Kidney tubule cell (primary cell): ENCODE measurements at places on chromosomes 2 and 18.

- DNase-seq = no peak
These were observed 31.7 kb downstream of the UBE2F start for GRCh38 chr2:237998530-237998929.

DNA sequence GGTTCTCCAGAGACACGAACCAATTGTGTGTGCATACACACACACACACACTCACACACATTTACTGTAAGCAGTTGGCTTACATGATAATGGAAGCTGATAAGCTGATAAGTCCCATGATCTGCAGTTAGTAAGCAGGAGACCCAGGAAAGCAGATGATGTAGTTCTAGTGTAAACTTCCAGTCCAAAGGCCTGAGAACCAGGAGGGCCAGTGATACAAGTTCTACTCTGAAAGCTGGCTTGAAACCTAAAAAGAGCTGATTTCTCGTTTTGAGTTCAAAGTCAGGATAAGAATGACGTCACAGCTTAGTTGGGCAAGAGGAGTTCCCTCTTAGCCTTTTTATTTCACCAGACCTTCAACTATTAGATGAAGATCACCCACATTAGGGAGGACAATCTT is 558.8 kb upstream of the PIK3C3 start:
- DNase-seq = no peak

GRCh38 chr18:56235071-56235470 is 403.3 kb downstream of the TXNL1 start:
- DNase-seq = no peak

GRCh38 chr2:232228971-232229894 is 149.3 kb upstream of the ALPP start:
- peak; percentile 90 for DNase-seq

- peak; percentile 63 for DNase-seq
These were observed 35.4 kb downstream of the PREPL start for GRCh38 chr2:44325897-44326296.

DNA sequence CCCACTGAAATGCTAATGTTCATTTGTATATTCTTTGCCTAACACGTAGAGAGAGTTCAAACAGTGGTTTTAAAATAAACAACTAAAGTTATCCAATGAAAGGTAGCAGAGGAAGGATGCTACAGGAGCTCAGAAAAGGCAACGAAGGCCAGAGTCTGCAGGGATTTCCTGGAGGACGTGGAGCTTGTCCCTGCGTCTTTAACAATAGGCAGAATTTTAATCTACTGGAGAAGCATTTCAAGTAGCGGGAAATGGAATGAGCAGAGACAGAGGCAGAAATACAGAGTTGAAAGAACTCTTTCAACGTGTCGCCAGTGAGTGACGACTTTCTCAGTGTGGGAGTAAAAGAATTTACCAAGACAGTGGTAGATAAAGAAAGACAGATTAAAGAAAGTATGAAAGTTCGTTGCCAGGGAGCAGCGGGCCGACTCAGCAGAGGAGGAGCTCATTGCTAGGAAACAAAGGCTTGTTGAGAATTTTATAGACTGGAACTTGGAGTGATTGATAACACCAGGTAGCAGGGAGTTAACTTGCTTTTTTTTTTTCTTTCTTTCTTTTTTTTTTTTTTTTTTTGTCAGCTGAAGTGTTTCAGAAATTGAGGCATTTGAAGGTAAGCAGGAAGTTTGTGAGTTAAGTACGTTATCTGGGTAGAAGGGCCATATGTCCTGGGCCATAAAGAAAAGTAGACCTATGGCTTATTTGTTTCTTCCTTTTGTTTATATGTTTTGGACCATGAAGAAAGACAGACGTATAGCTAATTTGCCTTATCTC is 625 bp upstream of the NBAS start:
- DNase-seq = peak; percentile 58

DNA sequence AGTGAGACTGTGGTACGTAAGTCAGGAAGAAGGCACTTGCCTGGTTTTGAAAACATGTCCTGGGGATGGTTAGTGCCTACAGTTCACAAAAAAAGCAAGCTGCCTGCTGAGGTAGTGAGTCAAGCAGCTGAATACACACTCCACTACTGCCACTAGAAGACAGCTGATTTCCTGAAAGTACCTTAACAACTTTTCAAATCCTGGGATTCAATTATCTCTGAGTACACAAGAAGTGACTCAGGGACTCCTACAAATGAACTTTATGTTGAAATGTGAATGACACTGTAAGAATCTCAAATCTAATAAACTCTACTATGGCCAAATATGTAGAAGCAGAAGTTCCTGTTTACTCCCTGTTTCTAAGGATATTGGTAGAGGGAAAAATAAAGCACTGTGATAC is 58.0 kb upstream of the ARL5A start:
- peak; percentile 42 for DNase-seq

- no peak for DNase-seq
These were observed 679.0 kb upstream of the ACVR2A start for GRCh38 chr2:147165697-147166382.

DNA sequence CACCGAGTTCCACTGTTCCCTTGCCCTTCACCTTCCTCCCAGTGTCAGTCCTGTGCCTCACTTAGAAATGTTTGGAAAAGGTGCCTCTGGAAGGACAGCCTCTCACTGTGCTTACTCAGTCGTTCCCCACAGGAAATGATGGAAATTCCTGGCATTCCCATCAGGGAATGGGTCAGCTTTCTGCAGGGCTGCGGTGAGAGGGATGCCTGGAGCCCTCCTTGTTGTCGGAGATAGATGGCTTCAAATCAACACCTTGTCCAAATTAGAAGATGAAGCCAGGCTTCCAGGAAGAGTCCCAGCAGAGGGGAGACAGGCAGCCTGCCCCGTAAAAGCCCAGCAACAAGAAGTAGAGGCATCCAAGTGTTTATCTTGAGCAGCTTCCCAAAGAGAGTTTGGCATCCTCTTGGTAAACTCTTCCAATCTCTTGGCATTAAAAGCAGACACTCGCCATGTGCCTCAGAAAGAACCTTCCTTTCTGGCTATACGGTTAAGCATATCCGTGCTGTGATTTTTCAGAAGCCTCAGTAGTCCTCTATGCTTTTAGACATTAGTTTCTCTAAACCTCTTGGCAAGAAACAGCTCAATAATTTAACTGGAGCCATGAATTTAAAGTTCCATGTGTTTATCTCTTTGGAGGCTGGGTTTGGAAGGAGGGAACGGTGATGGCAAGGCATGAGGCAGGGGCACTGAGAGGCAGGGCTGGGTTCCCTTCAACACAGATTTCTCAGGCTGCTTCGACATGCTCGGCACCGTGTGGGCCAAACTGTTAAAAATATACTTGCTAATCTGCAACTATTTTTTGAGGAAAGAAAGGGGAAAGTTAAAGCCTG is 25.1 kb downstream of the COLEC12 start:
- peak; percentile 88 for DNase-seq

DNA sequence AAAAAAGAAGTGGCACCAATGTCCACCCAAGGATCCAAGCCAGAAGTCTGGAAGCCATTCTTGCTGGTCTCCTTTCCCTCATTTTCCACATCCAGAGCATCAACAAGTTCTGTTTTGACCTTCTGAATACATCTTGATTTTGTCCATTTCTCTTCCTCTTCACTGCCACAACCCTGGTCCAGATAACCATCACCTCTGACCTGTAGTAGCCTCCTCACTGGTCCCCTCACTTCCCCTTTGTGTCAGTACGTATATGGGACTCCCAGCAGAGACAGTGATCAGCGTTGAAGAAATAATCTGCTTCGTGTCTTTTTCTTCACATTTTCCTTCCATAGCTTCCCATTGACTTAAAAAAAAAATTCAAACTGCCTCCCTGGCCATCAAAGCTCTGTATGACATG is 109.3 kb upstream of the SP5 start:
- DNase-seq = no peak

- no peak for DNase-seq
These were observed 28.4 kb downstream of the FAM98A start for GRCh38 chr2:33570681-33571080.

DNA sequence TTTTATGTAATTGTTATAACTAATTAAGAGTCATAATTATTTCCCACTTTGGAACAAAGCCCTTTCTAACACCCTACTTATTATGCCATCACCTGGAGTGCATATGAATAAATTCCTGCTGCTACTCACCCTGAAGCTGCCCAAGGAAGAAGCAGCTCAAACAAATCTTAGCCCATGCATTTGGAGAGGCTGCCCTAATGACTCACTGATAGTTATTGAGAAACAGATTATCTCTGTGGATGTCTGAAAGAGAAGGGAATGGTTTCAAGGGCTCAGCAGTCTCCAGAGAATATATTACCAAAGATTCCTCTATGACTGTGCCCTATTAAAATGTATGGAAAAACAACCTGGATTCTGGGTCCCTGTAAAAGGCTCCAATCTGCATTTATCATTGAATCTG is 81.0 kb downstream of the GPR39 start:
- DNase-seq = peak; percentile 30

DNA sequence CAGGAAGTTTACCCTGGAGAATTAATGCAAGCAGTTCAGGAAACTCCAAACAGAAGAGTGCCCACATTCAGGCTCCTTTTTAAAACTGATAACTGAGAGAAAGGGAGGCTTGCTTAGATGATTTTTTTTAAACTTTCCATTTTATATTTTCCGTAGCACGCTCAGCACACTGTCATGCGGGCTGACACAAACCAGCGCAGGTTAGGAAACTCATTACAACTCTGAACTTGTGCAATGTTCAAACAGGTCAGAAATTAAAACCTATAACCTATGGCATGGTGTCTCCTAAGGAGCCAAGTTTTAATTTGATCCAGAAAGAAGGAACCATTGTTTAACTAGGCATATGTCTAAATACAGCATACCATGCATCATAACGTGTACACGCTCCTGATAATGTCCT is 117.7 kb upstream of the SMIM21 start:
- no peak for DNase-seq

GRCh38 chr2:237352279-237352845 is 61.6 kb downstream of the COL6A3 start:
- no peak for DNase-seq

GRCh38 chr18:34624551-34624950 is 85.5 kb upstream of the DTNA start:
- DNase-seq = no peak

DNA sequence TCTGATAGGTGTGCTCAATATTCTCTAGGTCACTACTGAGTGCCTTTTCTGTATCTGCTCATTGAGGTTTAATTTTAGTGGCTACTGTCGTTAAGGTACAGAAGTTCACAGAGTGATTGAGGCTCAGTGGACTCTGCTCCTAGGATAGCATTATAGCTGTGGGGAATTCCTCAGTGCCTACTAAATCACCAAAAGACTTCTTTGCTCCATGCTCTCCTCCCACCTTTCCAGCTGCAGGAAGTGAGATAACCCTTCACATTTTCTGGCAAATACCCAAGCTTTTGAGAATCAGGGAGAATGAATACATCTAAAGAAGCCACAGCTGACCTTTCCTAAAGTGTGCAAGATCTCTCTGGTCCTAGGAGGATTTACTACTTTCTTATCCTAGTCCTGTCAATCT is 95.2 kb upstream of the FSIP2 start:
- peak; percentile 45 for DNase-seq

DNA sequence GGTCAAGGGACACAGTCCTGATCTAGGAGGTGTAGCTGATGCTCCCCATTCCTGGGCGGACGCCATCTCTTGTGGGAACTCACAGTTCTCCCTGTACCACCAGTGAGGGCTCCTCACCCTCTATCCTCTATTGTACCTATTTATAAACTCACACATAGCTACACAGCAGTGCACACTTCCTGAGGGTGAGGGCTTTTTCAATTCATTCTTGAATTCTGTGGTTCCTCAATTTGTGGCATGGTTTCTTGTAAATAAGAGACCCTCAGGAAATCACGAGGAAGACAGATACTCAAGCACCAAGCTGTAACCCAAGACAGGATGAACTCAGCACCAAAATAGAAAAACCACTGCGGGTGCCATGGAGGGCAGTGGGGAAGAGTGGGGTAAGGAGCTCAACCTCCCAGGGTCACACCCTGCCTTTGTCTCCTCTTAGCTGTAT is 245.9 kb upstream of the PXDN start:
- no peak for DNase-seq

DNA sequence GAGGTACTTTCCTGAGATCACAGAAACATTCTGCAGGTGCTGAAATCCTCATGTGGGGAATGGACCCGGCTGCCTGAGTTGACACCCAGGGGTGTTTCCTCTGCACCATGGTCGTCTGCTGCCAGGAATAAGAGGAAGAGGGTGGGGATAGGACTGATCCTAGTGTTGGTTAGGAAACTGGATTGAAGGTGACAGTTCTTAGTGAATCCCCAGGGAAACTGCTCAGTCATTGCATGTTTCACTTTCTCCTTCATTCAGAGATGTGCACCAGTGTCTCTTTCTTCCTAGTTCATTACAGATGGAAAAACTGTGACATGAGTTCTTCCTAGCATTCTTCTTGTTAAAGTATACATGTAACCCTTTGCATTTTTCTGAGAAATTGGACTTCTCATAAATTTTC is 294.3 kb downstream of the PTGR3 start:
- DNase-seq = no peak

DNA sequence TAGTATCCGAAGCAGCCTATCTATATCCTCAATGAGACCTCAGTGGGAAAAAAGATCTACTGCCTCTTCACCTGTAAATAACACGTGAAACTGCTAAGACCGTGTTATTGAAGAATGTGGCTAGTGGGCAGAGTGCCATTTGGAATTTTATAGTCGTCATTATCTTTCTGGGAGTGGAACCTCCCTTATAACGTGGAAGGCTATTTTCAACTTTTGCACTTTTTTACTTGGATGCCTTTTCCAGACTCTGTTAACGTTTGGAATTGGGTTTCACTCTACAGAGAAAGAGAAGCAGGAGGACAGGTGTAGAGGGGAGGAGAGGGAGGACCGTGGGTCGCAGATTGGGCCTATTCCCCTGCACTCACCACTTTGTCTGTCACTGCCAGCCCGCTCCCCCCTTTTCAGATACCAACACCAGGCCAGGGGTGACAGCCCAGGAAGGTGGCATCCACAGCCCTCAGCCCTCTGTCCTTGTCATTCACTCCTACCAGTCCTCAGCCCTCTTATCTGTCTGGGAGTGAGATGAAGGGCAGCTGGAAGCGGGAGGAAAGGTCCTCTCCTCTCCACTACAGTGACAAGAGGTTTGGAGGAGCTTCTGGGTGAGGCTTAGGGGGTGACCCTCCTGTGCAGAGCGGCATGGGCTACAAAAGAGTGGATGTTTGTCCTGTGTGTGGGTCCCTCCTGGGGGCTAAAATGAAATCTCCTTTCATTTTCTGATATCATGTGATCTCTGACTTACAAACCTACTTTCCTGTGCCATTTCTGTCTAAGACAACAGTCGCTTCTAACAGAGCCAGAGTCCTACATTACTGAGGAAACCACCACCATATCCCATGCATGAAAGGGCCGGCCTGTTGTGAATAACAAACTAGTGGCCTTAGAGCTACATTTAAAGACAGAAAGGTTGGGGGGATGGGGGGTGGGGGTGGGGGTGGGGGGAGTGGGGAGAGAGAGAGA is 23.9 kb upstream of the CEP68 start:
- no peak for DNase-seq

DNA sequence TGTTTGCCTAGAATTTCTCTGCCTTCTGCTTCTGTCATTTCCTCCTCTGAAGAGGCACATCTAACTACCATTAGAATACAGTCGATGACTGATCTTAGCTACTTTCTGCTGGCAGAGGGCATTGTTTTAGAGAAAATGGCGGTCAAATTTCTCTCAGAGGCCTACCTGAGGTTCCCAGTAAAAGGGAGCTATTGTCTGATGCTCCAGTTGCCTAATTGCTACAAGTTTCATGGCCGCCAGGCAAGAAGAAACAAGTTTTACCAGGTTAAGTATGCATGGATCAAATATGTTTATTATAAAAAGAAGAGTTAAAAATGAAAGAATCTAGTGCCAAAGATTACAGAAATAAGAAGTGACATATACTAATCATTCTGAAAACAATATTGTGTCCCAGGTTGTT is 416.6 kb downstream of the DSC3 start:
- no peak for DNase-seq

- DNase-seq = peak; percentile 53
These were observed 2.3 kb downstream of the ARL4C start for GRCh38 chr2:234494361-234495250.

GRCh38 chr2:213015387-213016165 is 135.8 kb downstream of the IKZF2 start:
- DNase-seq = no peak
